ENCODE measurements at places on chromosomes 11 and 22. TPM values are rescaled to one million over a fixed set of nuclear protein-coding genes. Genes with fewer than 3 reads are reported as not detected.

The ZBTB3 gene
- 17.3 TPM for total RNA-seq

The TSGA10IP gene
- not detected for total RNA-seq

The SCGB1D4 gene
- not detected for total RNA-seq

The MMP12 gene
- not detected for total RNA-seq

The SSH3 gene
- 39.9 TPM for total RNA-seq

The SLC1A2 gene
- total RNA-seq: not detected

DNA sequence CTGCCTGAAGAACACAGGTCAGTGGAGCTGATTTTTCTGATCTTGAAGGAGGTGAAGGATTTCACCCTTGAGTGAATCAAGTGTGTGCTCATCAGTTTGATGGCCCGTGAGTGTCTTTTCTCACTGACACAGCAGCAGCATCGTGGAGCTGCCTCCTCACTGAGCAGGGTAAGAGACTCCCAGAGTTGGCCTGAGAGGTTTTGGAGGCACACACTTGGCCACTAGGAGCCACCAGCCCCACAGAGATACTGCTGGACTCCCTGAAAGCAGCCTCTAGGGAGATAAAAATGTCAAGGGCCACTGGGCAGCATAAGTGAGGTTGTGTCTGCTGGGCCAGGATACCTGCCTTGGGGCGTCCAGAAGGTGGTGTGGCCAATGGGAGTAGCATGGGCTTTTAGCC lies 245.4 kb downstream of the GRIK4 start:
- DNase-seq: no peak

GRCh38 chr22:25765801-25766200 lies 23.8 kb downstream of the MYO18B start:
- no peak for DNase-seq

DNA sequence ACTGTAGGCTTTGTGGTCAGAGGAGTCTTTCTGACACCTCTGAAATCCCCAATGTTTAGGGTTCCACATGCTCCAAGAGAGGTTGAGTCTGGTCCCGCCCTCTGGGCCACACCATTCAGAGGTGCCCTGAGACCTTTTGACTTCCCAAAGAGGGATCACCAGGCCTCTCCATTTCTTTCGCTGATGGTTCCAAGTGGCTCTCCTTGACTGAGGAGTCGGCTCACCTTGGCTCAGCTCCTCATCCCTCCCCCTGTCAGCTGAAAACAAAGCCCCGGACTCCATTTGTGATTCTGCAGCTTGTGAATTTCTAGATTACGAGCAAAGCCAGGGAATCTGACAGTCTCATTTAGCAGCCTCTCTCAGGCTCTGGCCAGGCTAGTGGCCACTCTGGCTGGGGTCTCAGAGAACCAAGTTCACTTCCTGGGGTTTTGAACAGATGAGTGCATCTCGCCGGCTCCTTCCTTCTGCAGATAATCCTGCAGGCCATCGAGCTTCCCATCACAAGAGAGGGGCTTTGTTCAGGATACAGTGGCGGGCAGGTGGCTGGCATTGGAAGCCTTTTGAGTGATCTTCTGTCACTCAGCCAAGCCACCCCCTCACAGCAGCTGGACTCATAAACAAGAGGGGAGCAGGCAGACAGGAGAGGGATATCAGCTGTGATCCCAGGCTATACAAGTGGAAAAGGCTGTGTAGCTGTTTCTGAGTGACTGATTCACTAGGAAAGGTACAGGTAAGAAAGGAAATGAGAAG lies 102.9 kb downstream of the TRIM29 start:
- no peak for DNase-seq

DNA sequence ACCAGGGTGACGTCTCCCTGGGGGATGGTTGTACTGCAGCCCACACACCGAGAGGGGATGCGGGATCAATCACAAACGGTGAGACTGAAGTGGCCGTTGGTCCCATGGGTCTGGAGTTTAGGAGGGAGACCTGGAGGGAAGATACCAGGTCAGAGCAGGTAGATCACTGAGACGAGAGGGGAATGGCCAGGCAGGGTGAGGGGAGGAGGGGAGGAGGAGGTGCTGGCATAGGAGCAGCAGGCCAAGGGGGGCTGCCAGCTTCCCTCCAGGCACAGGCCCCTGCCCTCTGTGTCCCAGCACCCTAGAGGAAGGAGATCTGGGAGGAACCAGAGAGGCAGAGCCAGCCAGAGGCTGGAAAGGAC lies 7.0 kb downstream of the MAPK8IP2 start:
- no peak for DNase-seq

DNA sequence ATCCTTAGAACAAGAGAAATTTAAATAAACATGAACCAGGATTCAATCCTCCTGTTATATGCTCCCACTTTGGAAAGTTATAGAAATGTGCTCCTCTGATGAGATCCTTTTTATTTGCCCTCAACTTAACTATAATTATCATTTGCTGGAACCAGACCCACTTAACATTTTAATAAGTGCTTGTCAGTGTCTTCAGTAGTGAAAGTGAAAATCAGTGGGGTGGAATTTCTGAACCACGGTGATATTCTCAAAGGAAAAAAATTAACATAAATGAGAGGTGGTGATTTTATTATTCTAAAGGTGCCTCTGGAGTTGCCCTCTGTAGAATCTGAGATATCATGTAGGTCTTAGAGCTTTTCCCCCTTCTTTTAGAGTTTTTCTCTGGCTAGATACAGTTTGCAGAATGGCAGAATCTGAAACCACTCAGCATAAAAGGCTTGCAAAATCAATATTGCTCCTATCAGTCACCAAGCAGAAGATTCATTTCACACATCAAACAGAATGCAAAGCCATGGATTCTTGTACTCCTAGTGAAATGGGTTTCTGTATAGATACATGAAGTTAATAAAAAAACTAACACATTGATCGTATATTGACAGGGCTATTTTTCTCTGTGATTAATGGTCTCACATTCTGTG lies 213.2 kb downstream of the LUZP2 start:
- no peak for DNase-seq

DNA sequence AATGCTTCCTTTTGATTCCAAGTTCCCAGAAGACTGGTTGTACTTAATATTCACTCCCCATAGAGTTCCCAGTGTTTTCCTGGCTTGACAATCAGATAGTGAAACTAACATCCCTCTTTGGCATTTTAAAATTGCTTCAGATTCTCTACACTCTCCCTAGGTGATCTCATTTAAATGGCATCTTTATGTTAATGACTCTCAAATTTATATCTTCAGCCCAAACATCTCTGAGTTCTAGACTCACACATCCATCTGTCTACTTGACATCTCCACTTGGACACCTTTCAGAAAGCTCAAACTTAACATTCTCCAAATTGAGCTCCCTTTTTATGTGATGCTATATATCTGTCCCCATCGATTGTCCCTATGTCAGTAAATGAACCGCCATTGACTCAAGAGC lies 232.0 kb downstream of the NTM start:
- DNase-seq: no peak

GRCh38 chr11:65444314-65445051 lies 21.9 kb downstream of the NEAT1 start:
- DNase-seq: no peak

GRCh38 chr11:117842131-117842941 lies 17.8 kb upstream of the FXYD2 start:
- DNase-seq: no peak

GRCh38 chr11:131683131-131683530 lies 312.7 kb downstream of the NTM start:
- no peak for DNase-seq

- no peak for DNase-seq
Measured at GRCh38 chr11:108160970-108161566, 39.7 kb downstream of the ACAT1 start.

GRCh38 chr11:134521452-134522289 lies 109.6 kb upstream of the B3GAT1 start:
- DNase-seq: no peak

DNA sequence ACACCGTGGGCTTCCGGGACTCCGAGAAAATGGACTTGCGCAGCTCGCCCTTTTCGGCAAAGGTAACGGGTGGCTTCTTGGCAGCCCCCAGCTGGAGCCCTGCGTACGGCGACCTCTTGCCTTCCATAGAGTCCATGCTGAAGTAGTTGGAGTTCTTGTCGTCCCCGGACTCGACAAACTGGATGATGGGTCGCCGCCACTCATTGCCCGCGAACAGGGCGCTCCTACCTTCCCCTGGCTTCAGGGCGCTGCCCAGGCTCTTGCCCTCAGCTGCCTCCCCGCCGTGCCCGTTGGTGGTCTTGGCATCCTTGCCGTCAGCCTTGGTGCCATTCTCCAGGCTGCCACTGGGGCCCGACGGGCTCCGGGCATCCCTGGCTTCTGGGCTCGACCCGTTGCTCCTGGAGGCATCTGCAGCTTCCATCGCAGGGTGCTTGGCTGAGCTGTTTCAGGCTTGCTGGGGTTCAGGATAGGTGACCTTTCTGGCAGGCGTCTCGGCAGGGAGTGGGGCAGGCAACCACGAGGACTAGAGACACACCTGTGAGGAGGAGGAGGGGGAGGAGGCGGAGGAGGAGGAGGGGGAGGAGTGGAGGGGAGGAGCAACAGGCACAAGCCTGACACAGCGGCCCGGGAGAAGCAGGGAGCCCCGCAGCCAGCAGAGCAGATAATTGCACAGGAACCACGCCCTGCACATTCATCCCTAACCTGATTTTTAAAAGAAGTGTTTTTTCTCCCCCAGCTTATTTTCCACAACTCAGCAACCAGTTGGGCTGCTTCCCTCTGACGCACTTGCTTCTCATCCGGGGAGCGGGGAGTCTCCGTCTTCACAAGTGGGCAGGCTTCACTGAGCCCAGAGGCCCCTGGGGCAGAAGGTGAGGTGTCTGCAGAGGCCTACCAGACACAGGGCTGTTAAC lies at the start of gene TRIM29:
Gene TRIM29, minus strand, starts transcription at position 503 of the 911 bp plus-strand sequence. Its CDS starts 82 bp downstream, at position 421.
- DNase-seq: no peak

- no peak for DNase-seq
Measured at GRCh38 chr11:27705873-27706820, 5.9 kb upstream of the BDNF start.

GRCh38 chr11:13859892-13860291 lies 102.6 kb upstream of the SPON1 start:
- DNase-seq: no peak

DNA sequence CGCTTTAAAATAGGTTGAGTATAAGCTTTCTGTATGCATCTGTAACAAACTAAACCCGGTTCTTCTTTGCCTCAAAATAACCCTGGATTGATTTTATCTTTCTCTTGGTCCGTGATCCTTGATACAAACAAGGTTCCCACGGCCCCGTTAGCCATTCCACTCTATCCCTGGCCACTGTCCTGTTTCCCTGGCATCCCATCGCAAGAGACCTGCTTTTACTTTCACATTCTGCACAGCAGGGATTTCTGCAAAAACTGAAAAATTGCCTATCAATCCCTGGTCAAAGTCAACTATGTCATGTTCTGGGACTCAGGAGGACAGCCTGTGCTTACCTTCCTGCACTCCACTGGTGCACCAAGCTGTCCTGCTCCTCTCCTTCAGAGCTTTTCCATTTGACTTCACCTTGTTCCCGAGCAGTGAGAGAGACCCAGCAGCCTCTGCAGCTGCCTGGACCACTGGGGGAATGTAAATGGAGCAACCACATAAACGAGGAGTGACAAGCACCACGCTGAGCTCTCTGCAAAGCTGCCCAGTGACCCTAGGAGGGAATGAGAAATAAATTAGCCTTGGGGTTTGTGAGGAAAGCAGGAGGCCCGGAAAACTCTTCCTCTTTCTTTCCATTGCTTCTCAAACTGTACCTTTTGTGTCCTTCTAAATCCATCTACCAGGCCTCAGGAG lies 175.9 kb downstream of the NTM start:
- DNase-seq: no peak

DNA sequence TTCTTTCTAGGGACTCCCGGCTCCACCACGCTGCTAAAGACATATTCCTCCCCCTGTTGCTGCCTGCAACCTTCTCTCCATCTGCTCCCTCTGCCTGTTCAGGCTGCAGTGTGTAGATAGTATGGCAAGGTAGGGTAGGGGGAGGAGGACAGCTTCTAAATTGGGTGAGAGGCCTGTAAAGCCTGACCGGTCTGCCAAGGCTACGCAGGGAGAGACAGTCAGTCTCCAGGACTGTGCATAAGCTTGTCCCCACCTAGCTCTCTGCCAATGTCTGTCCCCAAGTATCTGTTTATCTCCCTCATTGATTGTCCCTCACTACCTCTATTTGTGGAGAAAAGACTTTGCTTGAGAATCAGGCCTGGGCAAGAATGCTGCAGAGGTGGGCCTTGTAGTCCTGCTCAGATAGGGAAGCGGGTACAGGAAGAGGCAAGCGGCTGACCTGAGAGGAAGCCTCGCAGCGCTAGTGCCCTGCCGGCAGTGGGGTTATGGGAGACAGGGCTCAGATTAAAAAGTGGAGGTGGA lies 871 bp upstream of the SEZ6L start:
- no peak for DNase-seq

DNA sequence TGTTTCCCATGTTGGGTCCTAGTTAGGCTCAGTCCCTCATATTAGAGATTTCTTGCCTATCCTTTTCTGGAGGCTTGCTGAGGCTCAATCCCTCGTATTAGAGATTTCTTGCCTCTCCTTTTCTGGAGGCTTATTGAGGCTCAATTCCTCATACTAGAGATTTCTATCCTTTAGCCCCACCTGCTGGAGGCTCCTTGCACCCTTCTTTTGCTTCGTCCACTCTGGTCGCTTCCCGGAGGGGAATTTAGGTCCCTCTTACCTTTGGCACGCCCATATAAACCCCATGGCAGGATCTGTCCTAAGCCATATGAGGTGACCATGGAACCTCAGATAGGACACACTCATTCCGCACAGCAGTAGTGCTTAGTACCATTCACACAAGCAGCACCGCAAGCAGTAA lies 15.9 kb downstream of the CYP2D6 start:
- no peak for DNase-seq

GRCh38 chr22:20656902-20657836 lies 116.7 kb upstream of the SERPIND1 start:
- DNase-seq: no peak

DNA sequence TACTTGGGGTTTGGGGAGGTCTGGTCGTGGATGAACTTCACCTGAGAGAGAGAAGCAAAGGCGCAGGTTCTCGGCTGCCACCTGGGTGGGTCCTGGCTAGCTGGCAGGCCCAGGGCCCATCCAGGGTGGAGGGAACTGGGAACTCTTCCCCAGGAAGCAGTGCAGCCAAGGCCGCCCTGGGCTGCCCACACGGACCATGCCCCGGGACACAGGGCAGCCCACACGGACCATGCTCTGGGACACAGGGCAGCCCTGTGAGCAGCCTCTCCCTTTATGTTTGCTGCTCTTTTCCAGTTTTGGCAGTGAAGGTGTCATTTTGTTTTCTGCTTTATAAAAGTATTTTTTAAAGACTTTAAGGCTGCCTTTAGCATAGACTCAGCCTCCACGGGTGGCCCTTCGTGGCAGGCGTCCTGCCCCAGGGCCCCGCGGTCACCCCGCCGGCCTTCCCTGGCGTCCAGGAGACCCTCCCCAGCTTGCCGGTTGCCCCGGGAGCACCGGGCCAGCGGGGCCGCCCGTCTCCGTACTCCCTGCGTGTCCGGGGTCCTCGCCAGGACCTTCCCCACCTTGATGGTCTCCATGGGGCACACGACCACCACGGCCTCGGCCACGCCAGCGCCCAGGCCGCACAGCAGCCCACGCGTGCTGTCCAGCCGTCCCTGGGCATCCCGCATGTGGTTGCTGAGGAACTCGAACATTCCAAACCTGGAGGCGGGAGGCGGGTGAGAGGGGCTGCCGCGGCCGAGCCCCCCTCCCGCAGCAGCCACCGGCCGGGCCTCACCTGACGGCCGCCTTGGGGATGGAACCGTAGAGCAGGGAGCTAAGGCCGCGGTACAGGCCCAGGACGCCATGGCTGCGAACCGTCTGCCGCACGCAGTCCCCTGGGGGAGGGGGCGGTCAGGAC lies 1.1 kb downstream of the SLC25A1 start:
- no peak for DNase-seq

GRCh38 chr11:32562839-32563599 lies 20.6 kb upstream of the EIF3M start:
- peak; percentile 78 for DNase-seq

GRCh38 chr22:21683401-21683811 lies 17.6 kb downstream of the PPIL2 start:
- no peak for DNase-seq

Data from kidney epithelial cell (primary cell).